ENCODE measurements at places on chromosomes 2 and 18.

DNA sequence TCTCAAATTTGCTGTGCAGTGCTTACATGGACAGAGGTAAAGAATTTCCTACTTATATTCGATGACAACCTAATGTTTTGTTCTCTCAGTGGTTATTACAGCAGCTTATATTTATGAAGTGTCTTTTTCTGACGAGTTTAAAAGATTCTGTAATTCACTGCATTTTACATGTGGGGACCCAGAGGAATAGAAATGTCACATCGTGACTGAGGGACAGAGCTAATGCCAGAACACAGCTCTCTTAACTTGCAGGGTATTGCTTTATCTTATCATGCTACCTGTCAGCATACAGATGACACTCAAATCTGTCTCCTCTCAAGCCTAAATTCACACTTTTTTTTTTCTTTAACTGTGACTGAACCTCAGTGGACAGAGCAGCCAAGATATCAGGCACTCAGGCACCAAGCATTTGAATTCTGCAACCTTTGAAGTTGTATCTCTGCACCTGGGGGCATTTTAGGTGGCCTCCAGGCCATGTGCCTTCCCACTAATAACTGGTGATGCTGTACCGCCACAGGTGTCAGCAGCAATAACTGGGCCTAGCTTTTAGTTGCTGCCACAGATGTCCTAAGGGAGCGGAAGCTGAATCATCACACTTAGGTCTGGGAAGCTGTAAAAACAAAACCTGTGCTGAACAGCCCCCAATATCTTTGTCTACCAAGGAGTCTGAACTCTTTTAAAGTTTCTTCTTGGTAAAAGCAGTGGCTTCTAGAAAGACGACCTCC, 315.8 kb upstream of the NRP2 start:
- no peak for DNase-seq

DNA sequence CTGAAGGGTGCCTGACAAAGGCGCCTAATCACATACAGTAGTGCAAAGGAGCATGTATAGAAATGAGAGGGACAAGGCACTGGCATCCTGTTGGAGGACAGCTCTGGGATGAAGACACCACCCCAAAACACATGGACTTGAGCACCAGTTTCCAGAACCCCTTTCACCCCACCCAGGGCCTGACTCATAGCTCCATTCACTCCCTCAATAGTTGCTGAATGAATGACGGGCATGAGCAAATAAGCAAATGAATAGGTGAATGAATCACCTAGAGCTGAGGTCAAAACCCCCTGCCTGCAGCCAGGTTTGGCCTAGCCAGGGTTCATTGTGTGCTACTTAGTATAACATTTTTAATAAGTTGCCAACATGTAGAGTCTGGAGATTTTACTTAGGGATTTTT, 66.3 kb downstream of the NRP2 start:
- no peak for DNase-seq

- DNase-seq, result peak; percentile 18
These were observed 2.5 kb downstream of the DLX1 start for GRCh38 chr2:172087780-172088244.

DNA sequence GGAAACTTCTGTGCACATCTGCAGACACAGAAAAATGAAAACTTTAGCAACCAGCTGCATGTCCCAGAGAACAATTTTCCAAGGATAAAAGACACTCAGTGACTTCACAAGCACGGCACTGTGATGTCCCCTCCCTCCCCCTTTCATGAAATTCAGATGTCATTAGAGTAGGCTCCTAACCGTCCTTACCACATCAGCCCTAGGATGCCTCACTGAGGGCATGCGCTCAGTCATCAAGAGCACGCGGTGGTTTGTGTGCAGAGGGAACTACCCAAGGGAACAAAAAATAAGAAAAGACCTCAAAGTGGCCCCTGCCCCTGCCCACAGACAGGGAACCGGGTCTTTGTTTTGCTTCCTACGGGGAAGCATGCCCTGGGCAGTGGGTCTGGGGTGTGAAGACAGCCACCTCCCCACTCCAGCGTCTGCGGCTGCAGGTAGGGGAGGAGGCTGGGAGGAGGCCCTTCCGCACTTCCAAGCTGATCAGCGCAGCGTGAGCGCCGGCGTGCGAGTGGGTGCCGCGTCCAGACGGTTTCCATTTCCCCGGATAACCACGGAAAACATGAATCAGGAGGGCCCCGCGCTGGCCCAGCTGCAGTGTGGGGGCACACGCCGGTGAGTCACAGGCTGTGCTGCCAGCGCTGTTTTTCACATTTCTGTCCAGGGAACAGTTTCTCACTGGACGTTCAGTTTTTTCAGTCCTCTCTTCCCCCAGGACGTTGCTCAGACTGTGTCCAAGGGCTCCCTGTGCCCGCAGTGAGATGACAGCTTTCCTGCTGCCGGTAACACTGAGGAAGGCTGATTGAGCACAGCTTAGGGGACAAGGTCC, 70.6 kb downstream of the COPS8 start:
- no peak for DNase-seq

DNA sequence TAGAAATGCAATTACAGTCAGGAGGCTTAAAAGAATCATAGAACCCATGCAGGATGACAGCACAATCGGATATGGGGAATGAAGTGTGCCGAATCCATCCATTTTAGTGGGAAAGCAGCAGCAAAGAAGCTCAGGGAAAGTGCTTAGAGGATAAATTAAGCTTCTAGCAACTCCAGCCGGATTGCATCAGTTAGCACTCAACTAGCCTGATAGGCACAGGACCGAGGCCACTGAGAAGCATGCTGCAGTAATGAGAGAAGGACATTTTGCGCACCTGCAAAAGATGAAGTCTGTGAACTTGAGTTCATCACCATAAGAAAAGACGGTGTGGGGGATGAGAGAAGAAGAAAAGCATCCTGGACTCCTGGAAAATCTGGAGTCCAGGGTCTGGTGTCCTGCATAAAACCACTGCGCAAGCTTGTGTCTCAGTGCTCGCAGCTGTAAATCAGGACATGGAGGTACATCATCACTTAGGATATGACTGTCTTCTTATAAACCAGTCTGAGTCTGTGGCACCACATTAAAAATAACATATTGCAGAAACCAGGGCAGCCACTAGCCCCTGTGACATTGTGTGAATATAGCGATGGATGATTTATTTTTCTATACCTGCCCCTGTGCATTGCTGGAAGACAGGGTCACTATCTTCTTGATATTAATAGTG, 665.5 kb upstream of the SOX11 start:
- no peak for DNase-seq

- no peak for DNase-seq
These were observed 1031.8 kb upstream of the ZEB2 start for GRCh38 chr2:145551686-145552085.

GRCh38 chr2:134233728-134234136, 20.1 kb upstream of the MGAT5 start:
- peak; percentile 32 for DNase-seq

DNA sequence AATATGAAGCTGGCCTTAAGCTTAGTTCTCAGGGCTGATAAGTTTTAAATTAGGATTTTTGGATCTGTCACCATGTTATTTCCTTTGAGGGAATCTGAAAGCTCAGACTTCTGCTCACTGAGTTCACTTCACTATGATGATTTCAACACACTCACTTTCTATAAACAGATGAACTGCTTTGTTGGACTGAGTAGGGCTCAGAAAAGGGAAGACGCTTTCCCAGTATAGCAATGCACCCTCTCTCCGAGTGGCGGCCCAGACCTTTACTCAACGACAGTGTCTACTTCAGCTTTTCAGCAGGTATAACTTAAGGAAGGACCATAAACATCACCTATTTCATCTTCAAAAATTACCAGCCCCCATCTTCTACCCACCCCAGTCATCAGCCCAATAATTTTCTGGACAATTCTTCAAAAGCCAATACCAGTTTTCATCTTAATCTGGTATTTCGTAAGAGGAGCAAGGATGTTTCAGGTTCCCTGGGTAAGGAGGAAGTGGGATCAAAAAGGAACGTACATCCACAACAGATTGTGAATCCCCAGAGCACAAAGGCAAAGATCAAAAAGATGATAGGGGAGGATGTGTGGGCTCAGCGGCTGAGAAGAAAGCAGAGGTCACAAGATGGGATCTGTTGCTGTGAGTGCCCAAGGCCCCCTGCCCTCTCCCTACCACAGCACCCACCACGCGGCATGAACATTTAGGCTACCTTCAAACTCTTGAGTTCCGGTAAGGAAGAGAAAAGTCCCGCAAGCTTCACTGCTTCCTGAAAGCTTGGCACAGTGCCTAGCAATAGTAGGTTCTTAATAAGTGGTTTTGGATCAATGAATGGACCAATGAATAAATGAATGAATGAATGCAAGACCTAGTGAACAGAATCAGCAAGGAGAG, 41.9 kb downstream of the LPIN2 start:
- DNase-seq, result no peak

DNA sequence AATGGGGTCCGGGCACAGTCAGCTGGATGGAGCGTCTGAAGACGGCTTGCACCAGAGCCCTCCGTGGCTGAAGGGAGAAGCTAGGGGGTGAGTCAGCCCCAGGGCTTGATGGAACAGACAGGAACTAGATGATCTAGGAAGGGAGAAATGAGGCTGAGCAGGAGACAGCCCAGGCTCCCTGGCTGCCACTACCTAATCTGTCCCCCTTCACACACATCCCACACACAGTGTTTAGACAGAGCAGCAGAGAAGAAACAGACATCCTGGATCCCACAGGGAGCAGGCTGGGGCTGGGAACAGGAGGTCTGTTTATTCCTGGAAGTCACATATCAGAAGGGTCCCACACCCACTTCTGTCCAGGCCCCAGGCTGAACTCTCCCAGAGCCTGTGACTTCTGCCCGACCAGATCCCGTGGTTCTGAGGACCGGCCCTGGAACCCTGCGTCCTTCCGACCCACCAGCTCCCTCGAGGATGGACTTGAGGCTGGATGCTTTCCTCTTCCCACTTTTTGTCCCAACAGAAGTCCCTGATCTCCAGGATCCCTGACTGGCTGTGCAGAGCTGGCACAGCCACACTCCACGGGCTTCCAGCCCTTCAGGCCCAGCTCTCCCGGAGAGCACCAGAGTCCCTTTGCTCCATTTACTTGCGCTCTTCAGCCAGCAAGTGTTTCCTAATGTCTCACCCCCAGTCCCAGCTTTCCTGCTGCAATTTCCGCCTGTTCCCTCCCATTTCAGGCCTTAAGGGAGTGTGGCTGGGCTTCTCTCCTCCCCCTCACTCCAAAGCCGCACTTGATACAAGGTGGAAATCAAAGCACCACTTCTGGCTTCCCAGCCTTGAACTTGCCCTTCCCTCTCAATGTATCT, 1.5 kb upstream of the GPBAR1 start:
- no peak for DNase-seq

DNA sequence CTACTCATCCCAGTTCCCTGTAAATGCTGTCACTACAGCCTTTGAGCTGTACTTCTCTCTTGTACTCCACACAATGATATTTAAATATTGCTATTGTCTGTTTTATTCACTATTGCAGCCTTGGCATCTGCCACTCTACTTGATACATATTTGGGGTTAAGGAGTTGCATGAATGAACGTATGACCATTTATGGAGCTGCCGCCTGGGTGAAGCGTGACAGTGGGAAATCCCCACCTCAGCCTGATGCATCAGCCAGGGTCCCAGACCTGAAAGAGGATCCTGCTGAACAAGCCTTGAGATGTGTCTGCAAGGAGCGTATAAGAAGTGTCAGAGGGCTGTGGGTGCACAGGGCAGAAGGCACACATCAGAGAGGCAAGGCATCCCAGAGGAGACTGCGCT, 39.1 kb downstream of the MRPL35 start:
- DNase-seq, result peak; percentile 75

DNA sequence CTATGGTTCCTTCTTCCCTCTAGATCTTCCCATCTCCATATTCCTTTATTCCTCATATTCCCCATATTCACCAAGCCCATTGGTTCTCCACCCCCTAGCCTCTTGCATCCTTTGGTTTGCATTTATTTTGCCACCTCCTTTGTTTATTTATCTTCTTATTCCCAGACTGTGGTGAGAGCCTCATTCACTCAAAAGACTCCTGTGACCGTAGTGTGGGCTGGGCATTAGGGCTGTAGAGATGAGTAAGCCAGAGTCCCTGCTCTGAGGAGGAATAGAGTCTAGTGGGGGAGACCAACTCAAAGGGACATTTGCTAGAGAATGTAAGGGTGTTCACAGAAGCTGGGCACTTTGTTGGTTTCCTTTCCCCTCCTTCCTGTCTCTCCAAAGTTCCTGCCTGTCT, 8.3 kb downstream of the ATG16L1 start:
- no peak for DNase-seq

GRCh38 chr2:24509840-24510239, 18.8 kb downstream of the NCOA1 start:
- no peak for DNase-seq

DNA sequence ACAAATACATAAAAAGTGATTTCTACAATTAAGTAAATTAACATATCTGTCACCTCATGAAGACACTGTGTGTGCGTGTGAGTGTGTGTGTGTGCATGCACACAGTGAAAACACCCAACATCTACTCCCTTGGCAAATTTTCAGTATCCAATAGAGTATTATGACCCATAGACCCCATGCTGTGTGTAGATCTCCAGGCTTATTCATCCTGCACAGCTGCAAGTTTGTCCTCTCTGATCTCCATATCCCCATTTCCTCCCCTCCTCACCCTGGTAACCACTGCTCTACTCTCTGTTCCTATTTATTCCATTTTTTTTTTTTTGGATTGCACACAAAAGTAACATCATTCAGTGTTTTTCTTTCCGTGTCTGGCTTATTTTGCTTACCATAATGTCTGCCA, 391.0 kb downstream of the SOX11 start:
- no peak for DNase-seq

DNA sequence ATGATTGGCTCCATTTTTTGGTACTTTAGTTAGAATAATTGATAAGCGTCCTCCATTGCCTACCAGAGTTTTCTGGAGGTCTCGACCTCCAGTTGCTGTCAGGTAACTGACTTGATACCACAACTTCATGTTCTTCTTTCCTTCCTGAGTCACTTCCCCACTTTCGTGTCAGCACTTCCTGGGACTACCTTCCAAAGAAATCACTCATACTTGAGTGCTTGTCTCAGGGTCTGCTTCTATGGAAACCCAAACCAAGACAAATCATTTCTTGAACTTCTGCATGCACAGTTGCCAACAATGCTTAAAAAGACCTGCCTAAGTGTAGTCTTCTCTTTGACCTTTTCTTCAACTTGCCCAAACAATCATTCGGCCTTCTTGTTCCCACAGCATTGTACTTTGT, 210.3 kb upstream of the ETAA1 start:
- DNase-seq, result no peak

DNA sequence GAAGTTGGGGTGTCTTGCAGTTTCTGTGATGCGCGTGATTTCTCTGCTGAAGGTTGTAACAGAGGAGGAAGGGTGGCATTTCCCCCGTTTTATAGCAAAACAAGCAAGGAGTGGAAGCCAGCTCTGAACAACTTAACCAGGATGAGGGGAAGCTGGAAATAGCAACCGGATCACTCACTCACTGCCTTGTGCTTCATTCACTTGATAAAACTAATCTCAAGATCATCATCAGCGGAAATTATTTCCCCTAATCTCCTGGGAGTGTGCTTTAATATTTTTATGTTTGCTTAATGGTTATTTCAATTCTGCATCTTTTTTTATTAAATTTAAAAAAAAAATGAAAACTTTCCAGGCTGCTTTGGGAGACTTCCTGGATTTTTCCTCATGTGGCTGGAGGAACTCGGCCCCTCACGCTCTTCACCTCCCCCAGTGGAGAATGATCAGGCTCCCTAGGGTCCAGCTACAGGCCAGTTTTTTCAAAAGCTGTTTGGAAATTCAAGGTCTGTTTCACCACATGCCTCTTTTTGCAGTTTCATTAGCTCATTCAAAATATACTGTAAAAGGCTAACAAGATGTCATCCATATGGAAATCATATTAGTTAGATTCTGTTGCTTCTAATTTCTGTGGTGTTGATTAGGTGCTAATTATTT, 31.7 kb downstream of the CABLES1 start:
- DNase-seq, result no peak
